ENCODE measurements at places on chromosomes 13 and 19. TPM values are rescaled to one million over a fixed set of nuclear protein-coding genes. Genes with fewer than 3 reads are reported as not detected.

- no peak for DNase-seq
- peaks cover 2% of the 10 kb centered on the region for H3K36me3 ChIP-seq
- no peak overlapping the region for H3K27ac ChIP-seq
- H3K27me3 ChIP-seq = peaks cover 36% of the 10 kb centered on the region
- H3K4me1 ChIP-seq = peaks cover 21% of the 10 kb centered on the region
Measured at GRCh38 chr19:40571005-40571318, 5.7 kb upstream of the SHKBP1 start.

- H3K36me3 ChIP-seq = no peaks in the 10 kb centered on the region
- H3K27ac ChIP-seq = no peak overlapping the region
- DNase-seq = no peak
Measured at GRCh38 chr13:42864952-42865767, 83.8 kb downstream of the FAM216B start.

- H3K4me3 ChIP-seq = no peak overlapping the region
- H3K27ac ChIP-seq = no peak overlapping the region
- H3K27me3 ChIP-seq = no peaks in the 10 kb centered on the region
- H3K36me3 ChIP-seq = no peaks in the 10 kb centered on the region
- no peak for DNase-seq
Measured at GRCh38 chr19:55315956-55316525, 9.1 kb downstream of the TMEM150B start.

- H3K4me1 ChIP-seq = peaks cover 35% of the 10 kb centered on the region
- DNase-seq = peak; percentile 29
- peak within 1 kb of the TSS; percentile 87 for H3K4me3 ChIP-seq
Measured at GRCh38 chr13:20192836-20193161, at the start of gene GJB2. GJB2 (minus strand) TSS chr13:20192938; CDS start chr13:20189581, 3,357 bp downstream.

GRCh38 chr19:8115805-8116396 lies 33.5 kb downstream of the FBN3 start:
- no peak for DNase-seq
- H3K4me1 ChIP-seq = no peaks in the 10 kb centered on the region
- no peak overlapping the region for H3K27ac ChIP-seq
- no peaks in the 10 kb centered on the region for H3K27me3 ChIP-seq

The LIPE gene
- 53.8 TPM for total RNA-seq

The FREM2 gene
- 0.02 TPM for total RNA-seq

The SLITRK6 gene
- not detected for total RNA-seq

The MYO1F gene
- total RNA-seq = 54.1 TPM

Data from activated T-cell treated with anti-CD3 and anti-CD28 coated beads, Interleukin-2, amount 50 U/mL, for 72 hours (primary cell).